ENCODE measurements at places on chromosomes 12 and 14. TPM values are rescaled to one million over a fixed set of nuclear protein-coding genes. Genes with fewer than 3 reads are reported as not detected.

DNA sequence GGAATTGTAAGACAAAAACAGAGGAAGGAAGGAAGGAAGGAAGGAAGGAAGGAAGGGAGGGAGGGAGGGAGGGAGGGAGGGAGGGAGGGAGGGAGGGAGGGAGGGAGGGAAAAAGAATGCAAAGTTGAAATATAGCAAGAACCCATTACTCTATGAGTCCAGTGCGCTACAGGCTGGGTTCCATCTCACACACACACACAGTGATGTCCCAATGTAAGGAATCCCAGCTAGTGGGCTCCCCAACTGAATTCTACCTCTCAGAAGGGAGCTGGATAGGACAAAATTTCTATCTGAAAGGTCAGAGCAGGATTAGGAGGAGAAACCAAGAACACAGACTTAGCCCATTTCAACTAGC lies 173.4 kb downstream of the DAD1 start:
- DNase-seq, result no peak
- H3K36me3 ChIP-seq, result no peaks in the 10 kb centered on the region
- no peak overlapping the region for H3K27ac ChIP-seq
- no peak overlapping the region for H3K4me3 ChIP-seq
- H3K27me3 ChIP-seq, result no peaks in the 10 kb centered on the region

DNA sequence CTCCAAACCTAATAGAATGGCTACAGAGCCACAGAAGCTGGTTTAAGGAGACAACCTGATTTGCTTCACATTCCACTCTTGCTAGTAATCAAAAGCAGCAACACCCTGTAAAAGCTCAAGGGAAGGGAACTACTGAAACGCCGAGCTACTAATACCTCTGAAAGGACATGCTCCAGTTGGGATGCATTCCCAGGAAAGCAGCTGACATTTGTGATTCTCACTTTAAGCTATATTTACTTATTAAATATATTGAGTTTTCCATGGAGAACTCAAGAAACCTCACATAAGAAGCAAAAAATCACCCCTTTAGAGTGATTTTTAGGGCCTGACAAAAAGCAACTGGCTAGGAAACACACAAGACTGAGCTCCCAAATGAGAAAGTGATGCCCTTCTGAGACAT lies 1073.0 kb upstream of the FLRT2 start:
- no peak for DNase-seq
- no peak overlapping the region for H3K4me3 ChIP-seq
- H3K4me1 ChIP-seq, result no peaks in the 10 kb centered on the region
- H3K27ac ChIP-seq, result no peak overlapping the region
- no peaks in the 10 kb centered on the region for H3K27me3 ChIP-seq

DNA sequence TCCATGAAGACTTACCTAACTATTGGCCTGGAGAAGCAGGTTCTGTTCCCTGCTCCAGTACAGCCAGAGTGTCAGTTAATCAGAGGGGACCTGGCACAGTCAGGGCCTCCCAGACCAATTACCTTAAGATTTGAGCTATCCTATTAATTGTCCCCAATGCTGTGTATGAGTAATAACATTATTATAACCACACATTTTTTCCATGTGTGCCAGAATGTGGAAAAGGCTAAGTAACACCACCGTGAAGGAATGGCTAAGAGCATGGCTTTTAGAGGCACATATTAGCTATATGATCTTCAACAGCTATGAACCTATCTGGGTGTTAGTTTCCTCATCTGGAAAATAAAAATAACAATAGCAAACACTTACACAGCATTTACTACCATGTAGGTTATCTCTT lies 111.1 kb upstream of the RAP1B start:
- no peaks in the 10 kb centered on the region for H3K36me3 ChIP-seq
- H3K4me3 ChIP-seq, result no peak overlapping the region
- no peak overlapping the region for H3K27ac ChIP-seq
- no peak for DNase-seq

- no peak overlapping the region for H3K4me3 ChIP-seq
- peak; percentile 69 for DNase-seq
- H3K4me1 ChIP-seq, result peaks cover 4% of the 10 kb centered on the region
- no peaks in the 10 kb centered on the region for H3K36me3 ChIP-seq
These were observed 165.4 kb downstream of the SLC15A5 start for GRCh38 chr12:16112130-16112529.

DNA sequence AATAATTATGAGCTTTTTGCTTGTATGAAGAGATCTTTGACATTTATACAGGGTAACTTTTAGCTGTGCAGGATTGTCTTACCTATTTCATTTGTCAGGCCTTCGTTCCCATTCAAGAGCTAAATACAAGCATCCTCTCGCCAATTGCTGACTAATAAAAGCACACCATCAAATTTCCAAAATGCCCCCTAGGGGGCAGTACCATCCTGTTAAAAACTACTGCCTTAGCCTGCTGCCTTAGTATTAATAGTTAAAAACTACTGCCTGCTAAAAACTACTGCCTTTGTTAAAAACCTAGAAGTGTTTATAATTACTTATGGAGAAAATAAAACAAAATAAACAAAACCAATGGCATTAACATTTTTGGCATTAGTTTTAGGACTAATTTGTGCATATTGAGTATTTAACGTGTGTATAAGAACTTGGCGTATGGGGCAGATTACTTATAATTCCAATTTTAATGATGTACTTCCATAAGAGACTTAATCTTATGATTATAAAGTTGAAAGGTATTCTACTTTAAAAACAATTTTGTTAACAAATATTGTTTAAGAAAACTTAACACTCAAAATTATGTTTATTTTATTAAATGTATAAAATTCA lies 3.0 kb upstream of the IFI27L2 start:
- no peak overlapping the region for H3K27ac ChIP-seq
- no peaks in the 10 kb centered on the region for H3K36me3 ChIP-seq
- H3K4me1 ChIP-seq, result no peaks in the 10 kb centered on the region
- no peak overlapping the region for H3K4me3 ChIP-seq

DNA sequence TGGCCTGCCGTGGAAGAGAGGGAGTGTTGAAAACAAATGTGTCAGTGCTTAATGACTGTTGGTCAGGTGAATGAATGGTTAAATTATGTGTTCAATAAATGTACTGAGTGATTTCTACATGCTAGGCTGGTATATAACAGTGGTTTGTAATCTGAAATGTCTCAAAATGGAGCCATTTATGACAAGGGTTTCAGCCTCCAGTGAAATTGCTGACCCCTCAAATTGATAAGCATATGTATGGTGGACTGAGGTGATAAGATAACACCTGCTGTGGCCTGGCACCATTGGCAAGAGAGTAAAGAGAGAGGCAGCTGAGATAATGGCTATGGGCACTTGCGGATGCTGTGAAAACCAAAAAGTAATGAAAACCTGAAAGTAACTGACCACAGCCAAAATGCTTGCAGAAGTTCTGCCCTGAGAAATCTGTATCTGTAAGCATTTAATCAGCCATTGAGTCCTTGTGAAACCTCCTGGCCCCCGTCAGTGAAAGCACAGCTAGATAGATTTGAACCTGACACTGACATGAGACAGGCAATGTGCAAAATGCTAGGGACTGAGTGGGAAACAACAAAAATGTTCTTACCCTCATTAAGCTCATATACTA lies 1.4 kb upstream of the BCAT1 start:
- no peak for DNase-seq
- no peak overlapping the region for H3K4me3 ChIP-seq
- peaks cover 2% of the 10 kb centered on the region for H3K36me3 ChIP-seq
- H3K27me3 ChIP-seq, result peaks cover 8% of the 10 kb centered on the region
- peaks cover 2% of the 10 kb centered on the region for H3K4me1 ChIP-seq
- H3K27ac ChIP-seq, result no peak overlapping the region

DNA sequence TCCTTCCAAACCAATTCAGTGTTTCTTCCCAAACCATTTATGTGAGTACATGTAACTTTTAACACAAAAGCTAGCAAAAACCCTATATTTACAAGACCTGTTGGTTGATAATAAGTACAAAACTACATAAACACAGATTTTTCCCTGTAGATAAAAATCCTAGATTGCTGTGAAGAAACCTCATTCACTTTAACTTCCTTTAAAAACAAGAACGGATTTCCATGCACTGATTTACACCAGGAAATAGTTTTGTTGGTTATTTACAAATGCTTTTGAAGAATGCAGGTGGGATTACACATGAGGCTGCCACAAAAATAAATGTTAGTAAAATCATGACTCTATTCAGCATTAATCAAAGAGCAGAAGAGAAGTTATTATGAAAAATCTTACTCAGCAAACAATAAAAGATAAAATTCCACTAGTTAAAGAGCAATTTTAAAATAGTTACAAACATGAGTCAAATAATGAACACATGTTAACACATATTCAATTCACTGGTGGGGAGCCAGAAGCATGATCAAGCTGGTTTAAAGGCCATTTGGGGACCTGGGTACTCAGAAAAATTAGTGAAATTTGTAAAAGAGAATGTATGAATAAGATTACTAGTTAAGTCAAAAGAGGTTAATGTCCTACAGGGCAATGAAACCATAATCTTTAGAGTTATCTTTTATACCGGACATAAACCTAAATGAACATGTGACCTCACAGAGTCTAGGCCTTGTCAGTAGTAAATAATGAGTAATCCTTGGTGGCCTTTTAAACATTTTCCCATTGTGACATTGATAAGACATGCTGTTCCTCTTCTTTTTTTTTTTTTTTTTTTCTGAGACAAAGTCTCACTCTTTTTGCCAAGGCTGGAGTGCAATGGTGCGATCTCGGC lies 79.9 kb downstream of the PHLDA1 start:
- H3K4me3 ChIP-seq, result no peak overlapping the region
- H3K27me3 ChIP-seq, result no peaks in the 10 kb centered on the region
- H3K27ac ChIP-seq, result no peak overlapping the region
- H3K36me3 ChIP-seq, result no peaks in the 10 kb centered on the region

- H3K27me3 ChIP-seq, result no peaks in the 10 kb centered on the region
- H3K36me3 ChIP-seq, result no peaks in the 10 kb centered on the region
- no peak overlapping the region for H3K27ac ChIP-seq
- H3K4me3 ChIP-seq, result no peak overlapping the region
- no peak for DNase-seq
These were observed 25.0 kb downstream of the MMAB start for GRCh38 chr12:109548258-109548657.

- H3K4me1 ChIP-seq, result peaks cover 32% of the 10 kb centered on the region
- DNase-seq, result no peak
- H3K27ac ChIP-seq, result no peak overlapping the region
- H3K27me3 ChIP-seq, result no peaks in the 10 kb centered on the region
These were observed 4.9 kb downstream of the GALNT6 start for GRCh38 chr12:51386351-51386750.

DNA sequence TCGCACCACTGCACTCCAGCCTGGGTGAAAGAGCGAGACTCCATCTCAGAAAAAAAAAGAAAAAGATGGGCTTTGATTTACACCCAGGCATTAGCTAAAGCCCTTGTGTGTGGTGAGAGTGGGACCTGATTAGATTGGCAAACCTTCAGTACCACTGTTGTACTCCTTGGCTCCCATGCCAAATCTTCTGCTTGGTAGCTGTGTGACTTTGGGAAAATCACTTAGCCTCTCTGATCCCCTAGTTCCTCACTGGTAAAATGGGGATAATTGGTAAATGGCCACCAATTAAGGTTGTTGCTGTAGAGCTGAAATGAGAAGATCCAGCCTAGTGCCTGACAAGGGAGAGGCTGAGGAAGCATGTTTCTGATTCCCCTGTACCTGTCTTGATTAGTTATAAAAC lies 63.7 kb downstream of the SLC25A47 start:
- H3K4me3 ChIP-seq, result no peak overlapping the region
- H3K4me1 ChIP-seq, result peaks cover 2% of the 10 kb centered on the region
- peaks cover 5% of the 10 kb centered on the region for H3K27me3 ChIP-seq
- DNase-seq, result no peak

DNA sequence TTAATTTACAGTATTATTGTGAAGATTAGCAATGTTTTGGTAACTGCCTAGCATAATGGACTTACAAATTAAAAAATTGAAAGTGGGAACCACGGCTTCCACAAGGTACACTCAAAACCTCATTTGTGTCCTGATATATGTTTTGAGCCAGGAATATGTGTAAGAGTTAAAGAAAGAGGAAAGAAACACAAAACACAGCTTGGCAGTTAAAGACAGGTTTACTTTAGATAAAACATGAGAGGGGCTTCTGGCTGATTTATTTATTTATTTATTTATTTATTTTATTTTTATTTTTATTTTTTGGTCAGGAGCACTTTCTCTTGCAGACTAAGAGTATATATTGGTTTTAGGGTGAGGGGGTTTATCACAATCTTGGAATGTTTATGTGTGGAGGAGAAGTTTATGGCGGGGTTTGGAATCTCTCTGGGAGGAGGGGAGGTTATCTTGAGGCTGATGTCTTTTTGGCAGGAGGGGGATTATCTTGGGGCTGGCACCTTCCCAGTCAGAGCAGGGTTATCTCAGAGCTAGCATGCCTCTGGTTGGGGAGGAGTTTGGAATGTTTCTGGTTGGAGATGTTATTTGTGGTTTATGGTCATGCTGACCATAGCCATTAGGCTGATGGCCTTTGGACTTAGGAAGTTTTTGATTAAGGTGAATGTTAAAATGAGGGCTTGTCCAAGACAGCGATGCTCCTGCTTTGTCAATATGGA lies 436.7 kb downstream of the DAD1 start:
- H3K27me3 ChIP-seq, result no peaks in the 10 kb centered on the region
- H3K36me3 ChIP-seq, result no peaks in the 10 kb centered on the region
- no peaks in the 10 kb centered on the region for H3K4me1 ChIP-seq
- no peak overlapping the region for H3K27ac ChIP-seq
- H3K4me3 ChIP-seq, result no peak overlapping the region
- DNase-seq, result no peak

The ZC2HC1C gene
- 2.3 TPM for total RNA-seq

The SYCP3 gene
- not detected for total RNA-seq

DNA sequence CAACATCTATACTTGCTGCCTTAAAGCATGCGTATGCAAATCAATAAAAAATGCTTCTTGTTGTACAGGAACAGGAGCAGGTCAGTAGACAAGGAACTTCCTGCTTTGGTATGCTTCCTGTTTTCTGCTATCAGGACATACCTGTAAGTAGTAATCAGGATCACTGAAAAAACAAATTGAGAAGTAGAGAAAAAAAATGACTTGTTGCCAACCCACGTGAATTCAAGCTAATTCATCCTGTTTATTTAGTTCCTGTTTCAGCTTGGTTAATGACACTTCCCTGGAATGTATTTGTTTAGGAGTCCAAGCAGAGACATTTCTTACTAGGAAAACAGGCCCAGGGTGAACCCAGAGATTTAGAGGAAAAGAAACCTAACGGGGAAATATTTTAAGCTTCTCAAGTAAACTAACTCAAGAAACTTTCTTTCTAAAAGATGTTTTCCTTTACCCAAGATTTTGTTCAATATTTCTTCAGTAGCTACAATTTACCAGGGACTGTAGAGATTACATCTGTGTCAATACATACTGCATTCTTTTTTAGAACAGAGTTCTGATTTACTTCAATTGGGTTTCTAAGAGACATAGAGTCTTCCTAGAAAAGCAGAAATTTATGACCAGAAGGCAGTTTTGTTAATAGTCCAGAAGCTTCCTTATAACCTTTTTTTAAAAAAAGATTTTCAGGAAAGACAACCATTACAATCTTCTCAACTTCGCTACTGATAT lies 124.2 kb downstream of the PAWR start:
- H3K36me3 ChIP-seq, result peaks cover 66% of the 10 kb centered on the region
- peak overlapping the region; percentile 60 for H3K4me3 ChIP-seq
- H3K27me3 ChIP-seq, result no peaks in the 10 kb centered on the region
- H3K27ac ChIP-seq, result no peak overlapping the region
- no peak for DNase-seq

Data from endodermal cell (in vitro differentiated cells).